ENCODE measurements at places on chromosomes 3 and 15.

- no peak for DNase-seq
Measured at GRCh38 chr15:44595246-44595645, 58.3 kb downstream of the EIF3J start.

GRCh38 chr15:31433091-31433490, 106.5 kb downstream of the KLF13 start:
- DNase-seq: no peak

DNA sequence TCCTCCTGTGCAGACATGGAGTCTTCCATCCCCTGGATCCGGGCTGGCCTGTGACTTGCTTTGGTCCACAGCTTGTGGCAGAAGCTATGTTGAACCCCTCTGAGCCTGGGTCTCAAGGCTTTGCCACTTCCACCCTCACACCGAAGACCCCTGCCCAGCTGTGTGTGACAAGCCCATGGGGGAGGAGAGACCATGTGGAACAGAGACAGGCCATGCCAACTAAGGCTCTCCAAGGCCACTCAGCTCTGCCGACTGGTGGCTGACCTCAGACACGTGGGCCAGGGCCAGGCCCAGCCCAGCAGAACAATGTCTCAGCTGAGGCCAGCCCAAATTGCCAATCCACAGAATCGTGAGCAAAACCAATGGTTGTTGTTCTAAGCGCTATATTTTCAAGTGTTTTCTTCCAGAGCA, 16.4 kb upstream of the CFAP100 start:
- DNase-seq: no peak

GRCh38 chr3:32137870-32138269, 31.4 kb downstream of the GPD1L start:
- no peak for DNase-seq

- no peak for DNase-seq
Measured at GRCh38 chr3:71785532-71786216, 726 bp upstream of the PROK2 start.

- DNase-seq: no peak
Measured at GRCh38 chr15:63626955-63627354, 29.8 kb downstream of the FBXL22 start.

Data from thoracic aorta (tissue), 2 donors.